ENCODE measurements at places on chromosomes 7 and 10. TPM values are rescaled to one million over a fixed set of nuclear protein-coding genes. Genes with fewer than 3 reads are reported as not detected.

DNA sequence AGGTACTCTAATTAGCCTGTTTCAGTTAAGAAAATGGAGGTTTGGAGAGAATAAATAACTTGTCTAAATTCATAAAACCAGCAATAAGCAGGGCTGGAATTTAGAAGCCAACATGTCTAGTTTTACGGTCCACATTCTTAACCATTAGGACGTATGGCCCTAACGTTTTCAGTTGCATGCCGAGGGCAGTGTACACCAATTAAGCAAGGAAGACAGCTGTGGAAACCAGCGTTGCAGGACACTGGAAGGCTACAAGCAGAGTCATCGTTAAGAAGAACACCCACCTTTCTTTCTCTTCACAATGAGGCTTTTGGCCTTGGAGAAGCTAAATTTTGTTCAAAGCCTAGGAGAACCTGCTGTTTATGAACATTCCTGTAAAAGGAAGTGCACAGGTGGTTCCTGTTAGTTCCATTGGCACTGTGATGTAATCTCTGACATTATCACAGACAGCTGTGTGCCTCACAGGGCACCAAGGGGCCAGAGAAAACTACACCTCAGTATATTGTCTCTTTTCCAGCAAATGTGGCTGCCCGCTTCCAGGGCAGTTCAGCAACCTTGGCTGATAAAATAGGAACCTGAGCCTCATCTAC lies 21.0 kb downstream of the MPP7 start:
- no peak for DNase-seq

DNA sequence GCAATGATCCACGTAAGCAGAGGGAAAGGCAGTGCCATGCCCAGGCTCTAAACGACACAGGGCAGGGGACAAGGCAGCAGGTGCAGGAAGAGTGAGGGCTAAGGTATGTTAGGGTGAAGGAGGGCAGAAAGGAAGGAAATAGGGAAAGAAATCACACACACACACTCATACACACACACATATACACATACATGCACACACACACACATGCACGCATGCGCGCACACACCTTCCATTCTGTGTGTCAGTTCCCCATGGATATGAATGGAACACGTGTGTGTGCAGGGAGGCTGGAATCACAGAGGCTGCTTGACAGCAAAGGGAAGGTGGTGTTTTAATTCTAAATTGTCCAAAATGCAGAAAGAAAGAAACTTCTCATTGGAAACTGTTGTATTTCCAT lies 6.2 kb upstream of the PHYH start:
- no peak for DNase-seq

- DNase-seq, result no peak
Measured at GRCh38 chr7:26375726-26376174, 84.1 kb downstream of the SNX10 start.

DNA sequence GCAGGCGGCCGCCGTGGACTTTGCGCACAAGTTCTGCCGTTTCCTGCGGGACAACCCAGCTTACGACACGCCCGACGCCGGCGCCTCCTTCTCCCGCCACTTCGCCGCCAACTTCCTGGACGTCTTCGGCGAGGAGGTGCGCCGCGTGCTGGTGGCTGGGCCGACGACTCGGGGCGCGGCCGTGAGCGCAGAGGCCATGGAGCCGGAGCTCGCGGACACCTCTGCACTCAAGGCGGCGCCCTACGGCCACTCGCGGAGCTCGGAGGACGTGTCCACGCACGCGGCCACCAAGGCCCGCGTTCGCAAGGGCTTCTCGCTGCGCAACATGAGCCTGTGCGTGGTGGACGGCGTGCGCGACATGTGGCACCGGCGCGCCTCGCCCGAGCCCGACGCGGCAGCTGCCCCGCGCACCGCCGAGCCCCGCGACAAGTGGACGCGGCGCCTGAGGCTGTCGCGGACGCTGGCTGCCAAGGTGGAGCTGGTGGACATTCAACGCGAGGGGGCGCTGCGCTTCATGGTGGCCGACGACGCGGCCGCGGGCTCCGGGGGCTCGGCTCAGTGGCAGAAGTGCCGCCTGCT lies 14.1 kb downstream of the SH2B2 start:
- DNase-seq, result no peak

DNA sequence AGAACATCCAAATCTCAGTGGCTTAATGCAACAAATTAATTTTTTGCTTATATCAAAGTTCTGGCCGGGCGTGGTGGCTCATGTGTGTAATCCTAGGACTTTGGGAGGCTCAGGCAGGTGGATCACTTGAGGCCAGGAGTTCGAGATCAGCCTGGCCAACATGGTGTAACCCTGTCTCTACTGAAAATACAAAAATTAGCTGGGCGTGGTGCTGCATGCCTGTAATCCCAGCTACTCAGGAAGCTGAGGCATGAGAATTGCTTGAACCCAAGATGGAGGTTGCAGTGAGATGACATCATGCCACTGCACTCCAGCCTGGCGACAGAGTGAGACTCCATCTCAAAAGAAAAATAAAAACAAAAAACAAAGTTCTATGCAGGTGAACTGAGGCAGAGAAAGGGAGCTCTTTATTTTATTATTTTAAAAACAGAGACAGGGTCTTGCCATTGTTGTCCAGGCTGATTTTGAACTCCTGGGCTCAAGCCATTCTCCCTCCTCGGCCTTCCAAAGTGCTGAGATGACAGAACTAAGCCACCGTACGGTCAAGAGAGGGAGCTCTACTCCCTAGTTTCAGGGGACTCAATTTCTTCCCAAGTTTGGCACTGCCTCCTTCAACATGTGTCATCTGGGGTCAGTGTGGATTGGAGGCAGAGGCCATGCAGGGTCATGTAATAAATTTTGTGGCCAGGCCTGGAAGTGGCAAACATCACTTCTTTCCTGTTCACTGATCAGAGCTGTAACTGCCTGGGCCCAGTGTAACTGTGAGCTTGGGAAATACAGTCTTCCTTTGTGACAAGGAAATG lies 2.4 kb downstream of the ADCK2 start:
- DNase-seq, result peak; percentile 44

DNA sequence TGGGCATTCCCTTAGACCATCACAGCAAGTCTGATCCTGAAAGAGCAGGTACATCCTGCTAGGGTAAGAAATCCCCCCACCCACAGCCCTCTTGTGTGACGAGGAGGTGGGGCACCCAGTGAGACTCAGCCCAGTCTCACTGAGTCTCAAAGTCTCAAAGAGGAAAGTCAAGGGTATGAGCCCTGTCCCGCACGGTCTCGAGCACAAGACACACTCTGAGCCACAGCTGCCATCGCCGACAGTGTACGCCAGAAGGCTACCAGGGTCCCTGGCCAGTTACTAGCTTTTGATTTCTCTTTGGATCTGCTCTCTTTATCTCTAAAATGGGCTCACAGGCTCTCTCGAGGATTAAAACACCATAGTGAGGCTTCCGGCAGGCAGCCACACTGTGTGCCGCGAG lies 190.2 kb downstream of the TNS3 start:
- DNase-seq, result no peak

DNA sequence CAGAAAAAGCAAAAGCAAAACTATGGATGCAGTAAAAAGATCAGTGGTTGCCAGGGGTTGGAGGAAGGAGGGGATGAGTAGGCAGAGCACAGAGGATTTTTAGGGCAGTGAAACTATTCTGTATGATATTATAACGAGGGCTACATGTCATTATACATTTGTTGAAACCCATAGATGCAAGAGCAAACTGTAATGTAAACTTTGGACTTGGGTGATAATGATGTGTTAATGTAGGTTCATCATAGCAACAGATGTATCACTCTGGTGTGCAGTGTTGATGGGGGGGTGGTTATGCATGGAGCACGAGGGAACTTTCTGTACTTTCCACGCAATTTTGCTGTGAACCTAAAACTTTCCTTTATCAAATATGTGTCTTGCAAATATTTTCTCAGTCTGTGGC lies 23.2 kb downstream of the SLK start:
- DNase-seq, result no peak

- no peak for DNase-seq
Measured at GRCh38 chr7:87984088-87984487, 50.0 kb downstream of the ADAM22 start.

PRF1 gene
- total RNA-seq, result 0.96 TPM

TDRD1 gene
- total RNA-seq, result 0.05 TPM

NOC3L gene
- 10.3 TPM for total RNA-seq

CYP2C19 gene
- total RNA-seq, result 0.16 TPM

SPDYE2 gene
- total RNA-seq, result not detected

HSPA12A gene
- total RNA-seq, result 7.0 TPM

UBE3C gene
- 60.7 TPM for total RNA-seq

SEMA3E gene
- 2.3 TPM for total RNA-seq

GPRIN2 gene
- total RNA-seq, result 34.4 TPM

All from colonic mucosa (tissue), 4 donors.